ENCODE measurements at places on chromosomes 2 and 18.

DNA sequence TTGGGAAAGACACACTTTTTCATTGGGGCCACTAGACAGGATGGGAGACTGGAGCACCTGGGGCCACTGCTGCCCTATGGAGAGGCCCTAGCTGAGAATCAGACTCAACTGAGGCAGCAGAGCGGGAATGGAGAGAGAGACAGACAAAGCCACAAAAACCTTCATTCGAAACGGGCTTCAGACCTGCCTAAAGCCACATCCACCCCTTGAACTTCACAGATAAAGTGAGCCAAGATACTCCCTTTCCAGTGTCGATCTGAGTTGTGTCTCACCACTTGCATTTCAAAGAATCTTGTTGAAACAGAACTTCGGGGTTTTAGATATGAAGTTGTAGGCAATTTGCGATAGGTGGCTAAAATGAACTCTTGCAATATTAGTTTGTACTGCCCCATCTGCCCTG lies 11.3 kb upstream of the LDLRAD4 start:
- no peak for DNase-seq

DNA sequence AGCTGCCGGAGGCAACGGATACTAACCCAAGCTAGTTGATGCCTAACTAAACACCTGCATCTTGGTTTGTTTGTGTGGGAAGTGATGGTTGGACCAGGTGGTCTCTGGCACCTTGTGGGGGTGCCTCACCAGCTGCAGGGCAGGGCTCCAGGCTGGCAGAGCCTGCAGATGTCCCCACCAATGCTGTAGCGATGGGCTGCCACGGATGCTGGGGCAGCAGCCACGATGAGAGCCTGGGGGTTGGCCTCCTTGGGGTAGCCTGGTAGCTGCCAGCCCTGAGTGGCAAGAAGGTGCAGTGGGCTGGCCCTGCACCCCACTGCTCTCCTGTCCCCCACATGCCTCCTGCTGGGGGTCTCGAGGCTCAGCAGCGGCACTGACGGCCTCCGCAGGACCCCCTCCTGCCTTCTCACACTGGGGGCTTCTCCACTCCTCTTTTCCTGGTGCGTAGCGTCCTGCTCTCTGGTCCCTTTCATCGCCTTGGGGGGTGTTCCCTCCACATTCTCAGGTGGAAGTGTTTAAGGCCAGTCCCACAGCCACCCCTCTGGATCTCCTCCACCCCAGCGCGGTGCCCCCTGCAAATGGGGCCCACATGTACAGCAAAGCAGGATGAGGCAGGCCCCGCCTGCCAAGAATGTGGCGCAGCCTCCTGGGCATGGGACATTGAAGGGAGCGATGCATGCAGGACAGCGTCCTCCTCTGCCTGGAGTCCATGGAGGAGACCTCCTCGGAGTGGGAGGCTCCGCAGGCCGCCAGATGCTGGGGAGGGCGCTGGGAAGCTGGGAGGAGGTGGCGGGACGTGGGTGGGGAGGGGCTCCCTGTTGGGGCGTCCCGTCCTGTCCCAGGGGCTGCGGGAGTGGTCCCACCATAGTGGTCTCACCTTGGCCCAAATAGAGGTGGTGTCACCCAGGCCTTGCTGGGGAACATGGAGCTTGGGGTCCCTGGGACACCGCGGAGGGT lies 173.1 kb downstream of the ASB1 start:
- DNase-seq: no peak

GRCh38 chr2:127570282-127571250 lies 35.1 kb downstream of the MYO7B start:
- DNase-seq: no peak

- DNase-seq: peak; percentile 60
These were observed 41.4 kb downstream of the STEAP3 start for GRCh38 chr2:119264781-119265692.

DNA sequence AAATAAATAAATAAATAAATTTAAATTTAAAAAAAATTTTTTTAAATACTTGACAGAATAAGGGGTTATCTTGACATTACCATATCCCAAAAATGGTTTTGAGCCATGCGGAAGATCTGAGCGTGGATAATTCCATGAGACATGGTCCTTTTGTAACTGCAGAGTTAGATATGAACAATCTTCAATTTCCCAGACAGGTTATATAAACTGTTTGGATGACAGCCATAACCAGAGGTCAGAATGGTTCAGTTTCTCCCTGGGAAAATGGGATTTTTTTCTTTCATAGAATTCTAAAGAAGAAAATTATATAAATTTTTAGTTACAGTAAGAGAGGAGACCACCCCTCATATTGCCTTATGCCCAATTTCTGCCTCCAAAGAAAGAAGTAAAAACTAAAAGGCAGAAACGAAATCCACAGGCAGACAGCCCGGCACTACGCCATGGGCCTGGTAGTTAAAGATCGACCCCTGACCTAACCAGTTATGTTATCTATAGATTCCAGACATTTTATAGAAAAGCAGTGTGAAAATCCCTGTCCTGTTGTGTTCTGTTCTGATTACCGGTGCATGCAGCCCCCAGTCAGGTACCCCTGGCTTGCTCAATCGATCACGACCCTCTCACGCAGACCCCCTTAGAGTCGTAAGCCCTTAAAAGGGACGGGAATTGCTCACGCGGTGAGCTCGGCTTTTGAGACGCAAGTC lies 3.0 kb downstream of the GALM start:
- no peak for DNase-seq

DNA sequence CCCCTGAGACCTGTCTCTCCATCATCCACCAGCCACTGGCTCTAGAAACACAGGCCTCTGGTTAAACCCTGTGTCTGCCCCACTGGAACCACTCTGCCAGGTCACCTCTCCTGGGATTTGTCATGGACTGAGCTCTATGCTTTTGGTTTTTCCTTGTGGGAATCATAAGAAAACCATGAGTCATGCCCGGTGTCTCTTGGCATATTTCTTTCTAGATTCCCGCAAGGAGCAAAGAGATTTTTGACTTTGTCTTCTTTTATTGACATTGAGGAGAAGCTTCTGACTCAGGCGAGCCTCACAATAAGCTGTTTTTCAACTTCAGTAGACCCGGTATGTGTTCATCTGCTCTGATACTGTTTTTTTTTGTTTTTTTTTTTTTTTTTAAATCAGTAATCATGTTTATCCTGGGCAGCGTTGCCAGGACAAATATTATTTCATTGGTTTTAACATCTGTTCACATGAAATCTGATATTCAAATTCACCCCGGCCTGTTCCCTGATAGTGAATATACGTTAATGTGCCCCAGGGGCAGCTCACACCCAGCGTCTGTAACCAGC lies 207.1 kb downstream of the ACKR3 start:
- DNase-seq: no peak

GRCh38 chr2:19656011-19656410 lies 245.8 kb downstream of the TTC32 start:
- no peak for DNase-seq

GRCh38 chr18:10519366-10519765 lies 6.5 kb upstream of the NAPG start:
- no peak for DNase-seq

DNA sequence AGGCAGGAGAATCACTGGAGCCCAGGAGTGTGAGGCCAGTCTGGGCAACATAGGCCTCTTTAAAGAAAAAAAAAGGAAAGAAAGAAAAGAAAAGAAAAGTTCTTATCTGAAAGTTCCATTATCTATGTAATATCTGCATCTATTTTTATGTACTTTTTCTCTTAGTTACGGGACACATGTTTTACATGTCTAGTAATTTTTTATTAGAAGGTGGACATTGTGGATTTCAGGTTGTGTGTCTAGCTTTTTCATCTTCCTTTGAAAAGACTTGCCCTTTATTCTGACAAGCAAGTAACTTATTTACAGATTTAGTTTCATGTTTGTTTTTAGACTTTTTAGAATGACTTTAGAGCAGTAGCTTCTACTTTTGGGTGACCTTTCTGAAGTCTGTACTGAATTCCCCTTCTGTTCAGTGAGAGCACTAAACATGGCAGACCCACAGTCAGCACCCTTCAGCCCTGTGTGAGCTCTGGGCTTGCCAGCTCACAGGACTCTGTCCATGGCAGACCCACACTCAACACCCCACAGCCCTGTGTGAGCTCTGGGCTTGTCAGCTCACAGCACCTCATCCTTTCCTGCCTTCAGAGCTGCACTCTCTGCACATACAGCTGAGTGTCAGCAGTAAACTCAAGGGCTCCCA lies 17.5 kb downstream of the TRAPPC12 start:
- no peak for DNase-seq

- DNase-seq: peak; percentile 86
These were observed 35.8 kb upstream of the ASPRV1 start for GRCh38 chr2:69997015-69997830.

GRCh38 chr2:241798631-241799521 lies 10.1 kb upstream of the NEU4 start:
- no peak for DNase-seq

DNA sequence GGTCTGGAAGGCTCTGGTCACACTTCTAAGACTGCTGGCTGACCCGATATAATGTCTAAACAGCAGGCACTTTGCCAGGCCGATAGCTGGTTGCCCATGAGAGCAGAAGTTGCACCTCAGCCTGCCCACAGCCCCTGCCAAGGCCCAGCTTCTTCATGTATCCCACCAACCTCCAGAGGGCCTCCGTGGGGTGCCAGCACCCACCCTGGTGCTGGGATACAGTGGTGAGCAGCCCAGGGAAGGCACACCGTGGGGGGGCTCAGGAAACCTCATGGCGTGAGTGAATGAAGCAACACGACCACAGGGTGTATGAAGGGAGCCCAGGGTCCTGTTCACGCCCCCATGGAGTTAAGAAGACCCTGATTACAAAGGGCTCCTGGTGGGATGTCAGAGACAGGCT lies 16.2 kb upstream of the GLI2 start:
- DNase-seq: no peak

GRCh38 chr2:37375741-37376288 lies 31.4 kb downstream of the QPCT start:
- peak; percentile 50 for DNase-seq

GRCh38 chr2:237932731-237933131 lies 34.1 kb upstream of the UBE2F start:
- no peak for DNase-seq

- DNase-seq: no peak
These were observed 264.6 kb upstream of the STON1 start for GRCh38 chr2:48265169-48266030.

GRCh38 chr2:72913486-72914205 lies 3.7 kb upstream of the EMX1 start:
- DNase-seq: no peak

DNA sequence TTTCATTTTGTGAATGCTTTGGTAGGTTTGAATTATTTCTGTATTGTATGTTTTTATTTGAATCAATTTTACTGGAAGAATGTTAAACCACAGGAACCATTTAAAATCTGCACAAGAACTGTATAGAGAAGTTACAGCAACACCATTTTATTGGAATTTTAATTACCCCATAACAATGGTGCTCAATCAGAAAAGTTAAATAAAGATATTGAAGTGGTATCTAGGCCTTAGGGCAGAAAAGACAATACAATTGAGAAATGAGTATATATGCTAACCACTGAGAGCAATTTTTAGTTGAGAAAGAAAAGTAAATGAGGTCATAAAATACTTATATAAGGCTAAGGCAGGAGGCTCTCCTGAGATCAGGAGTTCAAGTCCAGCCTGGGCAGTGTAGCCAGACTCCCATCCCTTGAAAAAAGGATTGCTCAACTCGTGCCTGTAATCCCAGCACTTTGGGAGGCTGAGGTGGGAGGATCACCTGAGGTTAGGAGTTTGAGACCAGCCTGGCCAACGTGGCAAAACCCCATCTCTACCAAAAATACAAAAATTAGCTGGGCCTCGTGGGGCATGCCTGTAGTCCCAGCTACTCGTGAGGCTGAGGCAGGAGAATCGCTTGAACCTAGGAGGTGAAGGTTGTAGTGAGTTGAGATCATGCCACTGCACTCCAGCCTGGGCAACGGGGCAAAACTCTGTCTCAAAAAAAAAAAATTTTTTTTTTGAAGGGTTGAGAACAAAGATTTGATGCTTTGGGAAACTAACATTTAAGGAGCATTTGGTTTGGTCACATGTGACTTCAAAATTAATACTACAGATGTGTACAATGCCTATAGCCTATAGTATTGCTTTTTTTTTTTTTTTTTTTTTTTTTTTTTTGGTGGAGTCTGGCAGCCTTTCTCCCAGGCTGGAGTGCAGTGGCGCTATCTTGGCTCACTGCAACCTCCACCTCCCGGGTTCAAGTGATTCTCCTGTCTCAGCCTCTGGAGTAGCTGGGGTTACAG lies 212.9 kb upstream of the STON1 start:
- DNase-seq: no peak

DNA sequence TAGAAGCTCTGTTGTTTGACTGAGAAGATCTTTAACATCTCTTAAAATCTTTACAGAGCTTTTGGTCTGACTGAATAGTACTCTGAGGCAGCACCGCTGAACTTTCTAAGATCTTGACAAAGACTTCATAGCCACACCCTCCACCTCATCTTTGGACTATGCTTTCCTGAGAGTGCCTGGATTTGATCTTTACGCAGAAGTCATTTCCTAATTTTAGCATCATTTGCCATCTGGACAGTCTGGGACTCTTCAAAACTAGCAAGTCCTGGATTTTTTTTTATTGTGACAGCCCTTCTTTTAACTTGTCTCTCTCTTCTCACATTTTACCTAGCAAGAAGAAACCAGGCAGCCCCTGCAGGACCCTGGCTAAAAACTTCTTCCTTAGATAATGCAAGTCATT lies 188.8 kb downstream of the CTIF start:
- DNase-seq: no peak

GRCh38 chr2:170817093-170818035 lies 677 bp downstream of the GAD1 start:
- no peak for DNase-seq

DNA sequence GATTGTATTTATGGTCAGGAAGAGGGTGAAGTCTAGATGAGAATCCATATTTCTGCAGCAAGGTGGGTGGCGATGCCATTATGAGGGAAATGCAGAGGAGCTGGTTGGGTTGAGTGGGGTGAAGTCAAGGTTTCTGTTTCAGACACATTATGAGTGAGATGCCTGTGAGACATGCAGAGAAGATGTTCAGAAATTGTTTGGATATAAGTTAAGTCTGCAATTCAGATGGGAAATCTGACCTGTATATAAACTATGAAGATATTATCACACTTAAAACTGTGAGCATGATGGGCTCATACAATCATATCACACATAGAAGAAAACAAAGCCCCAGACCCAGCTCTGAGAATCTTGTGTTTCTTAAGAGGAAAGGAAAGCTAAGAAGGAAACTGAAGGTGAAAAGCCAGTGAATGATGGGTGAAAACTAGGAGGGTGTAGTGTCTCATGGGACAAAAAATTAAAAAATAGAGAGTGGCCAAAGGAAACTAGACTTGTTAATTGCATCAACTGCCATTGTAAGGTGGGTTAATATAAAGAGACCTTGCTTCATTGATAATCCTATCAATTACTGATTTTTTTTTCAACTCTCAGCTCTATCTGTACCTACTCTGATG lies 14.2 kb downstream of the GALNT5 start:
- no peak for DNase-seq

GRCh38 chr2:105778080-105778607 lies 33.4 kb downstream of the NCK2 start:
- DNase-seq: no peak
